ENCODE measurements at places on chromosomes 6 and 20.

- DNase-seq = no peak
Measured at GRCh38 chr6:43516367-43516696, 394 bp downstream of the YIPF3 start.

DNA sequence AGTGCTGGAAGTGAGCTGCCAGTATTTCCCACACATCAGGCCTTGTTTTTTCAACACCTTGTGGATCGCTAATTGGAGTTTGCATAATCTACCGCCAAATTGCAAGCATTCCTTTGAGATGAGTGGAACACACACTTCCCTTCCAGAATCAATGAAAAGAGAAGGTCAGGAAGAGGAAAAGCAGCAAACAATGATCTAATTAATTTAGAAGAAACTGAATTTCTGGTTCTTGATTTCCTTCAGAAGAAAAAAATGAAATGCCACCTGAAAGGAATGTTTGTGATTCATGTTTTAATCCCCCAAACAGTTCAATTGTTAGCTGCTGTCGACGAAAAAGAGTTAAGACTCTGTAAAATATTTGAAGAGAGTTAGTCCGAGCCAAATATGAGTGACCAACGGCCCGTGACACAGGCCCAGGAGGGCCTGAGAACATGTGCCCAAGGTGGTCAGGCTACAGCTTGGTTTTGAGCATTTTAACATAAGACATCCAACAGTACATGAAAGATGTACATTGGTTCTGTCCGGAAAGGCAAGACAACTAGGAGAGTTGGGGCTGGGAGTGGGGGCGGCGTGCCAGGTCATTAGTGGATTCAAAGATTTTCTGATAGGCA lies 182.3 kb downstream of the MTFR2 start:
- no peak for DNase-seq

GRCh38 chr20:10603378-10603777 lies 70.4 kb downstream of the JAG1 start:
- DNase-seq = no peak

GRCh38 chr6:73372516-73372915 lies 2.8 kb upstream of the OOEP start:
- no peak for DNase-seq

DNA sequence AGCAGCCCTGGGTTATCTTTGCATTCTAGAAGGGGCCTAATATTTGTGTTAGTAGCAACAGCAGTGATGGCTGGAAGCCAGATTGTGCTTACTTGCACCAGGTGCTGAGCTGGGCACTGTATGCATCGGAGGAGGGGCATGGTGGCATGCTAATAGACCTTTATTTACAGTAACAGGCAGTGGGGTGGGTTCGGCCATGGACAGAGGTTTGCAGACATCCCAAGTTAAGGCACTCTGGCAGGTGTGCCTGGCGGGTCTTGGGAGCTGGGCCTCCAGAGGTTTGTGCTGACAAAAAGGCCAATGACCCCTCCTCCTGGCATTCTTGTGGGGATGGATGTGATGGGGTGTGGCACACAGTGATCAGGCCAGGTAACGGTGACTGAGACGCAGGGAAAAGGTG lies 39.0 kb upstream of the CD93 start:
- no peak for DNase-seq

- DNase-seq = no peak
Measured at GRCh38 chr6:165985806-165986299, 181.8 kb downstream of the TBXT start.

DNA sequence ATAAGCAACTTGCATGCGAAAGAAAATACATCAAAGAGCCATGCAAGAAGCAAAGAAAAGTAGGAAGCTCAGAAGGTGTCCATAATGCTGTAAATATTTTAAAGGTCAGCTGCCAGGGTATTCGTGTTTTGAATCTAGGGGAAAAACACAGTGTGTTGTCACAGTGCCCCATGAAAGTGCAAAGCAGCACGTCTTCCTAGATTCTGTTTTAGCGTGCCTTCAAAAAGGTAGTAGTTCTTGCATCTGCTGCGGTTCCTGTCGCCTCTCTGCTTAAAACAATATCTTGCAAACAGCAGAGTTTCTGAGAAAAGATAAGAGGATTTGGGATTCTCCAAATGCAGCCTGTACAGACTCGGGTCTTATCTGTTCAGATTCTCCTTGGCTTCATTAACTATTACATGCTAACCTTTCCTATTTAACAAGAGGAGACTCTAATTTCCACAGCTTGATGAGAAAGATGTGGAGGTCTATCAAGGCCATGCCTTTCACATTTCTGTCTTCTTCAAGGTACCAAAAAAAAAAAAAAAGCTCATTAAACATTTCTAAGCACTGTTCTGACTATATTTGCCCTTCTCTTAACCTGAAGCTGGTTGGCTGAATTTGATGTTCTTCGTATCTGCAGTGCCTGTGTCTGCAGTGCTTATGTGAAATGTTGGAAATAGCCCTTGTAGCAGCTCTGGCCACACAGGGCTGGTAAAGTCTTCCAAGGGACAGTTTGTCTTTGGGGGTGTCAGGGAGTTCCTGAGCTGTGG lies 297.5 kb downstream of the ADGB start:
- no peak for DNase-seq

DNA sequence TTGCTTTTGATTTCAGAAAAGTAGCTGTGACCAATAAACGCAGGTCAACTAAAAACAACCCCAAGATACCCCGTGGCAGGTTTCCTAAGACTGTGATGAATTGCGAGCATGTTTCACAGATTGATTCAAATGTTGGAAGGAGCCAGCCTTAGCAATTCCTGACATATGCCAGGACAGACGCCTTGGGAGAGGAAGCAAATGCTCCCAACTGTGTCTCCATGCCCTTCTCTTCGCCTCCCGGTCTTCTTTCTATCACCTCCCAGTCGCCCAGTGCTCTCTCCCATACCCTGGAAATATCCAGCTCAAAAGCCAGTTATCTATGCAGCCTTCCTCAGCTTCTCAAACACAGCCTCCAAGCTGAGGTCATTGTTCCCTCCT lies 32.0 kb downstream of the KIAA0319 start:
- no peak for DNase-seq

- DNase-seq = no peak
Measured at GRCh38 chr20:62802026-62802712, 2.5 kb upstream of the OGFR start.

GRCh38 chr20:58147628-58148370 lies 80.7 kb downstream of the ANKRD60 start:
- no peak for DNase-seq

All from Panc1 (cell line).